Panc1 (cell line): ENCODE measurements at places on chromosomes 3 and 15. TPM values are rescaled to one million over a fixed set of nuclear protein-coding genes. Genes with fewer than 3 reads are reported as not detected.

SOX2 gene
- 0.39 TPM for total RNA-seq

DNA sequence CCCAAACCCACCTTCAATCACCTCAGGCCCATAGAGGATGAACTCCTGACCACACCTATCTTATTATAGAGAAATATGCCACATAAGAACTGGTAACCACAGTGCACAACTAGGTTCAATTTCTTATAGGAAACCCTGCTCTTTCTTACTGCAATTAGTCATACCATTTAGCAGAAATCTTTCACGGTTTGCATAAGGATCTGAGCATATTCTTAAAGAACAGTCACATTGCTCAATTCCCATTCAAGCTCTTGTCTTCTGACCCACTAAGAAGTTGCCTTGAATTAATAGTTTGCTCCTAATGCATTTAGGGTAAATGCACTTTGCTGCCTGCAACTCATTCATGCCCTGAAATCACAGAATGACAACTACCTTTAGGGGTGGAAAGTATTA lies 9.2 kb downstream of the ERC2 start:
- no peaks in the 10 kb centered on the region for H3K4me1 ChIP-seq
- DNase-seq: no peak
- no peak overlapping the region for H3K4me3 ChIP-seq
- H3K36me3 ChIP-seq: no peaks in the 10 kb centered on the region
- no peaks in the 10 kb centered on the region; the same call in none of the 2 replicates for H3K27me3 ChIP-seq

ZBTB20 gene
- 4.1 TPM for total RNA-seq

DNA sequence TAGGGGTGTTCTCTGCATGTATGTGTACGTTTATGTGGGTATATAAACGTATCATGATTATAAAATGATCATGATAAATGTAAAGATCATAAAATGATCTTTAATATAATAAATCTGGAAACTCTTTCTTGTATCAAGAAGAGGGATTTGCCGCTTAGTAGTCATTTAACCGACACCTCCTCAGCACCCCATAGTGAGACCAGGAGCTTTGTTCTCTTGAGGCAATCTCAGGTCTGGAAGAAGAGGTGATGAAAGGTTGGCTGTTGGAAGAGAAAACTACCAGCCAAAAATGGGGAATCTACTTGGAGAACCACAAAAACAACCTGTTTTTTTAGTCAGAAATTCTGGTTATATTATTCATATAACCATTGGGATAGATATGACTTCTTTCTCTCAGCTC lies 38.7 kb downstream of the TGFBR2 start:
- no peak for DNase-seq
- H3K4me1 ChIP-seq: no peaks in the 10 kb centered on the region; the same call in 1 of the 2 replicates
- H3K27ac ChIP-seq: no peak overlapping the region
- peaks cover 8% of the 10 kb centered on the region; the same call in 1 of the 2 replicates for H3K36me3 ChIP-seq

RPS17 gene
- 1,598 TPM for total RNA-seq

CP gene
- total RNA-seq: 5.8 TPM

DNA sequence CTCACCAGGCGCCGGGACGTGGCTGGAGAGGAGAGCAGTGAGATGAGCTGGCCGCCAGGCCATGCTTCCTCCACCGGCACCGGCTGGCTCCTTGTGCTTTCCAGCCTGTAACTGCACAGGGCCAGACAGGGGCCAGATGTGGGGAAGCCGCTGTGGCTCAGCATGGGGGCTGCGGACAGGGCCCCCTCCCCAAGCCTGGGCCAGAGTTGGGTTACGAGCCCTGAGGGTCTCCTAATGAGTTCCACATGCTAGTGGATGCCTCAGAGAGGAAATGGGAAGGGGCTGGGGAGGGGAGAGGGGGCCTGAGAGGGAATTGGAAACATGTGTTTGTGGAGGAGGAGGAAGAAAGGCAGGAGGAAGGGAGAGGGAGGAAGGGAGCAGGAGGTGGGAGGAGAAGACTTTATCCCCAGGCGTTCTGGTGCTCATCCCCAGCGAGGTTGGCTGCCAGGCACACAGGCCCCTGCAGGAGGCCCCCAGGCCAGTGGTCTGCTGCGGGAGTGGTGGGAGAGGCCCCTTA lies 11.7 kb upstream of the DUSP7 start:
- no peak overlapping the region for H3K4me3 ChIP-seq
- no peaks in the 10 kb centered on the region for H3K27me3 ChIP-seq
- H3K27ac ChIP-seq: no peak overlapping the region
- H3K4me1 ChIP-seq: no peaks in the 10 kb centered on the region
- DNase-seq: no peak
- H3K36me3 ChIP-seq: no peaks in the 10 kb centered on the region

DNA sequence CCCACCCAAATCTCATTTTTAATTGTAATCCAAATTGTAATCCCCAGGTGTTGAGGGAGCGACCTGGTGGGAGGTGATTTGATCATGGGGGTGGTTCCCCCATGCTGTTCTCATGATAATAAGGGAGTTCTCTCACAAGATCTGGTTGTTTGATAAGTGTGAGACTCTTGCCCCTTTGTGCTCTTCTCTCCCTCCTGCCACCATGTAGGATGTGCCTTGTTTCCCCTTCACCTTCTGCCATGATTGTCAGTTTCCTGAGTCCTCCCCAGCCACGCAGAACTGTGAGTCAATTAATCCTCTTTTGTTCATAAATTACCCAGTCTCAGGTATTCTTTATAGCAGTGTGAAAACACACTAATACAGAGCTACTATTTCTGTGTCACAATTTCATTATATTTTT lies 88.7 kb downstream of the NCEH1 start:
- H3K4me1 ChIP-seq: peaks cover 10% of the 10 kb centered on the region; the same call in 1 of the 2 replicates
- no peaks in the 10 kb centered on the region for H3K27me3 ChIP-seq
- no peak for DNase-seq
- no peak overlapping the region for H3K4me3 ChIP-seq
- peak overlapping the region; percentile 8; the same call in 1 of the 2 replicates for H3K27ac ChIP-seq

- no peak overlapping the region for H3K27ac ChIP-seq
- H3K4me3 ChIP-seq: no peak overlapping the region
- no peak for DNase-seq
- no peaks in the 10 kb centered on the region for H3K36me3 ChIP-seq
- H3K4me1 ChIP-seq: no peaks in the 10 kb centered on the region
These were observed 65.5 kb upstream of the ROPN1 start for GRCh38 chr3:124057420-124057819.

GRCh38 chr3:100994809-100995208 lies 1.6 kb upstream of the ABI3BP start:
- H3K36me3 ChIP-seq: no peaks in the 10 kb centered on the region
- no peaks in the 10 kb centered on the region for H3K4me1 ChIP-seq
- no peak overlapping the region for H3K27ac ChIP-seq

CELF6 gene
- not detected for total RNA-seq

GRCh38 chr15:80419546-80419945 lies 15.4 kb downstream of the ARNT2 start:
- H3K36me3 ChIP-seq: no peaks in the 10 kb centered on the region
- DNase-seq: no peak
- H3K4me3 ChIP-seq: no peak overlapping the region
- peaks cover 3% of the 10 kb centered on the region; the same call in 1 of the 2 replicates for H3K27me3 ChIP-seq
- peaks cover 20% of the 10 kb centered on the region for H3K4me1 ChIP-seq

DNA sequence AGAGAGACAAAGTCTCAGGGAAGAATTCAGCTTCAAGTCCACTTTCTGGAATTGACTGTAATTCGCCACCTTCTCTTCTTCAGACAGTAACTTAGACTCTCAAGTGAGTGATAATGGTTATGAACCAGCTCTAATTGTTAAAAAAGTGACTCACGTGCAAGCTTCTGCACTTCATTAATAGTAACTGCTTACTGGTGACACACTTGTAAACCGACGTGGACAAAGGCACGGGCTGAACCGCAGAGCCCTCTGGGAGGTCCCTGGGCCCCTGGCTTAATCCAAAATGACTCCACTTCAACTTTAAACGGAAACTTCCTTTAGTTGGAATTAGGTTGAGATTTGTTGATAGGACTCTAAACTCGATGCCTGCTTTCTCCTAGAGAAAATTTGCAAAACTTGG lies 17.0 kb downstream of the MUC4 start:
- no peak overlapping the region for H3K4me3 ChIP-seq
- H3K36me3 ChIP-seq: no peaks in the 10 kb centered on the region
- H3K4me1 ChIP-seq: no peaks in the 10 kb centered on the region
- no peaks in the 10 kb centered on the region; the same call in 1 of the 2 replicates for H3K27me3 ChIP-seq
- H3K27ac ChIP-seq: no peak overlapping the region

- no peaks in the 10 kb centered on the region for H3K4me1 ChIP-seq
- no peak for DNase-seq
- H3K27ac ChIP-seq: no peak overlapping the region
These were observed 33.7 kb upstream of the SLC12A8 start for GRCh38 chr3:125246237-125246636.

RTP3 gene
- not detected for total RNA-seq

ATOSA gene
- 18.5 TPM for total RNA-seq

IMP3 gene
- total RNA-seq: 56.0 TPM

ACTL6A gene
- total RNA-seq: 122 TPM

- H3K36me3 ChIP-seq: no peaks in the 10 kb centered on the region
- no peaks in the 10 kb centered on the region for H3K4me1 ChIP-seq
- no peak overlapping the region for H3K27ac ChIP-seq
- no peaks in the 10 kb centered on the region for H3K27me3 ChIP-seq
These were observed 18.2 kb upstream of the FHIT start for GRCh38 chr3:61269435-61269834.

C3orf18 gene
- total RNA-seq: 5.0 TPM

- H3K36me3 ChIP-seq: no peaks in the 10 kb centered on the region
- H3K4me3 ChIP-seq: no peak overlapping the region
- DNase-seq: no peak
- peaks cover 17% of the 10 kb centered on the region for H3K4me1 ChIP-seq
- no peaks in the 10 kb centered on the region for H3K27me3 ChIP-seq
- no peak overlapping the region for H3K27ac ChIP-seq
These were observed 201.3 kb upstream of the TPM1 start for GRCh38 chr15:62841269-62841628.
